ENCODE measurements at places on chromosomes 3 and 15.

GRCh38 chr3:192188218-192188835, 539.0 kb downstream of the FGF12 start:
- DNase-seq = peak; percentile 57

GRCh38 chr15:87556886-87557285, 699.7 kb downstream of the NTRK3 start:
- no peak for DNase-seq

GRCh38 chr3:8794247-8794646, 24.8 kb upstream of the OXTR start:
- no peak for DNase-seq

- DNase-seq = no peak
These were observed 1.6 kb downstream of the GRIP2 start for GRCh38 chr3:14538451-14539088.

GRCh38 chr15:91268510-91268909, 168.5 kb downstream of the SV2B start:
- DNase-seq = no peak

- no peak for DNase-seq
These were observed 61.6 kb downstream of the MEIS2 start for GRCh38 chr15:37038716-37039106.

Measured in iris pigment epithelial cell (primary cell).